ENCODE measurements at places on chromosomes 6 and 20. TPM values are rescaled to one million over a fixed set of nuclear protein-coding genes. Genes with fewer than 3 reads are reported as not detected.

PRL gene
- not detected for total RNA-seq

ETV7 gene
- total RNA-seq = 0.14 TPM

RAMACL gene
- total RNA-seq = 0.20 TPM

ARFGAP1 gene
- 80.6 TPM for total RNA-seq

OR2H1 gene
- total RNA-seq = not detected

SIRPD gene
- total RNA-seq = not detected

MCHR2 gene
- total RNA-seq = not detected

ASIP gene
- total RNA-seq = not detected

SEMG1 gene
- total RNA-seq = not detected

DEF6 gene
- 0.03 TPM for total RNA-seq

MGME1 gene
- 43.1 TPM for total RNA-seq

PCK1 gene
- 0.09 TPM for total RNA-seq

SOBP gene
- total RNA-seq = 0.91 TPM

GTSF1L gene
- not detected for total RNA-seq

SCGN gene
- total RNA-seq = 0.30 TPM

ZNF391 gene
- 0.23 TPM for total RNA-seq

MAFB gene
- total RNA-seq = 0.11 TPM

PGC gene
- not detected for total RNA-seq

NR2E1 gene
- total RNA-seq = 0.03 TPM

PPP1R10 gene
- 28.3 TPM for total RNA-seq

BCAS4 gene
- 31.1 TPM for total RNA-seq

OLIG3 gene
- total RNA-seq = not detected

TNFAIP3 gene
- total RNA-seq = 12.6 TPM

AHI1 gene
- 9.2 TPM for total RNA-seq
